ENCODE measurements at places on chromosomes 2 and 18.
A peak's percentile ranks its signal among the peaks of the same experiment; 100 is the strongest.

DNA sequence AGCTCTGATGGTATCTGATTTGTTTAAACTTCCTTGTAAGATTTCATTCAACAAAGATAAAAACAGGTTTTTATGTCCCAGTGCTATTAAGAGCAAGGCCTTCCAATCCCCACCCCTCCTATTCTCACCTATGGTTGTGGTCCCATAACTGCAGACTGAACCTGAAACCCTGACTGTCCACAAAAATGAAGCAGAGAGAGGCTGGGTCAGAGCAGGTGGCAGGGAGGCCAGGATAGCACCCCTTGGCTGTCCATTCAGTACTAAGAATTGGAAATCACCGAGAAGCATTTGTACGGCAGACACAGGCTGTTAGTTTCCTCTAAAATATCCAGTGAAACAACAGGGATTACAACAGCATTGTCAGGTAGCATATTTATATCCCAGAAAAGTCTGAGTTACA is 37.3 kb upstream of the FMNL2 start:
- DNase-seq = no peak

- no peak for DNase-seq
These were observed 112.9 kb downstream of the CLIP4 start for GRCh38 chr2:29227935-29228675.

- no peak for DNase-seq
These were observed 158.2 kb upstream of the CCDC150 start for GRCh38 chr2:196481324-196481697.

- DNase-seq = peak; percentile 38
These were observed 1.2 kb upstream of the CLASP1 start for GRCh38 chr2:121650315-121650930.

DNA sequence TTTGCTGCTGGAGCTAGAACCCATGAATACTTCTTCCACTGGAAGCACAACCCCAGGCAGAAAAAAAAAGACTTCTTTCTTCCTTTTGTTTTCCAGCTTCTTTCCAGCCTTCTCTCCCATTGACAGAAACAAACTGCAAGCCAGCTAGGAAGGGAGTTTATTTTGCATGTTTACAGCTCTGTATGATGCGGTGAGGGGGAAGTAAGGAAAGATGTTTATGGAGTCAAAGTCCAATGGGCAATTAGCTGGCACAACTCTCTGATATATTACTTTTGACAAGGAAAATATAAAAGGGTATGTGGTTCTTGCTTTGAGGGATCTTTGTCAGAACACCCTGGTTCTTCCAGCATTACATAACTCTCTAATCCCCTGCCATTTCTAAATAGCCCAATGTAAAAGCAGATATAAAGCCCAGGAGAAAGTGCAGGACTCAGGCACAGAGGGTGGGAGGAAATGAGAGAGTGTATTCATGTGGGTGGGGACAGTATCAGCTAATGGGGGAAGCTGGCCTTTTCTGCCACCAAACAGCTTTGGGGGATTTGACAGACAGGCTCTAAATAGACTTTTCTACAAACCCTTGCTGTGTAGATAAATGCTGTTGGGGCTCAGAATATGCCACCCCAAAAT is 9.3 kb upstream of the NMS start:
- DNase-seq = no peak

- no peak for DNase-seq
These were observed 1686.7 kb upstream of the LRRTM1 start for GRCh38 chr2:81991282-81991681.

- DNase-seq = no peak
These were observed 17.2 kb upstream of the UGT1A9 start for GRCh38 chr2:233654501-233654900.

- peak; percentile 82 for DNase-seq
These were observed 58.1 kb upstream of the ALPP start for GRCh38 chr2:232320443-232320803.

- DNase-seq = no peak
These were observed 94.8 kb upstream of the OTOS start for GRCh38 chr2:240235149-240235803.

- DNase-seq = no peak
These were observed 66.8 kb upstream of the SPRED2 start for GRCh38 chr2:65499216-65499615.

DNA sequence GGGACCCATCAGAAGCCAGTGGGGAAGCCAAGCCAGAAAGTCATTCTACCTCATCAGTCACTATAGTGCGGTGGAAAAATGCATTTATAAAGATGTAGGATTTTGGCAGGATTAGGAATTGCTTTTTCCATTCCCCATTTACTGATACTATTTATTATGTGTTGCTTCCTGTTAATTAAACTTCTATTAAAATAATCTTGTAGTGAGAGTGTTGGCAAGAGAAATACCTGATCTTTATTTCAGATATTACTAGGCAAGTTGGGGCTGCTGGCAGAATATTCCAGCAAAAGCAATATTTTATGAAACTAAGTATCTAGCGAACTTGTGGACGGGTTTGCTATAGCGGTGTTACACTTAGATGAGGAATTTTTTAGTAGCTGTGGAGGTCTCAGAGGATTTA is 23.9 kb upstream of the CDC42EP3 start:
- no peak for DNase-seq

- no peak for DNase-seq
These were observed 23.5 kb downstream of the CYRIA start for GRCh38 chr2:16642088-16642487.

GRCh38 chr18:3060667-3061580 is 48.0 kb upstream of the LPIN2 start:
- DNase-seq = no peak

DNA sequence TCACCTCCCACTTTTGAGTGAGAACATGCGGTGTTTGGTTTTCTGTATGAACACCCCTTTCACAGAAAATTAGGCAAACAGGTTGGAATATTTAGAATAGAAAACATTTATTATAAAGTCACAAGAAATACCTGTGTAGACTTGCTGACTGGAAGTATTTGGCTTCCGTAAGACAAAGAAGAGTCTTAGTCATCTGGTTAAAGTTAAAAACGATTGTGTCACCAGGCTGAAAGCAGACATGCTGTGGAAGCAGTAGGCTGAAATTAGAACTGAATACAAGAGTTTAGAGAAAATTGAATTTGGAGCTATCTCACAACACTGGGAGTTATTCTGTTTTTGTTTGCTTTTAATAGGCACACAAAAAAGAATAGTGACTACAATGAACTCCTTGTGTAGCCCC is 16.2 kb upstream of the CLASP1 start:
- no peak for DNase-seq

DNA sequence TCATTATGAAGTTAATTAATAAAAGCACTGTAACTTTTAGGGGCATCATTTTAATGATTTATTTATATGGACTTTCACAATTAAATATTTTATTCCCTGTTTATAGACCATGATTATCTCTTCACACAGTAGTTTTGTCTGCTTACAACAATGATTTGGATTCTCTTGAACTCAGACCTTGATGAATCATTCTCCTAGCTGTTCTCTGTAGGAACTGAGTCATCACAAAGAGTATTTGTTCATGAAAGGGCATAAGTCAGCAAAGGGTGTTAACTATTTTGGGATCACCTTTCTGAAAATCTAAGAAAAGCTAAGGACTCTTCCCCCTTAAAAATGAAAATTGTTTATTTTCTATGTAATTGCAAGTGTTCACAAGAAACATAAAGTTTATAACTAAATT is 461.1 kb upstream of the UBE2E3 start:
- no peak for DNase-seq

GRCh38 chr18:58205443-58206160 is 161.6 kb downstream of the NEDD4L start:
- no peak for DNase-seq

DNA sequence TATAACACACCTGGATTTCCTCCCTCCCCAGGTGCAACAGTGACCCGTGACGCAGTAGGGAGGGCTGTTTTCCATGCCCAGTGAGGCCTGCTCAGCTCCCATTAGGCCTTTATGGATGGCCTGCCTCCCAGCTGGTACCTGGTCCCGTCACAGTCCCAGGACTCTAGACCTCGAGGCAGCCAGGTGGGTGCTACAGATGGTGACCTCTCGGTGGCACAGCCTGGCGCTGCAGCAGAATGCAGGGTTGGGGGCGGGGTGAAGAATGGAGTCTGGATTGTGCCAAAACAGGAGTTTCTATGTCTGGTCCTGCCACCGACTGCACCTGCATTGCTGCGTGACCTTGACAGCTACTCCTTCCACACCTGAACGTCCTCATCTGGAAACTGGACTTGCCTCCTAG is 18.0 kb upstream of the YWHAQ start:
- DNase-seq = no peak

DNA sequence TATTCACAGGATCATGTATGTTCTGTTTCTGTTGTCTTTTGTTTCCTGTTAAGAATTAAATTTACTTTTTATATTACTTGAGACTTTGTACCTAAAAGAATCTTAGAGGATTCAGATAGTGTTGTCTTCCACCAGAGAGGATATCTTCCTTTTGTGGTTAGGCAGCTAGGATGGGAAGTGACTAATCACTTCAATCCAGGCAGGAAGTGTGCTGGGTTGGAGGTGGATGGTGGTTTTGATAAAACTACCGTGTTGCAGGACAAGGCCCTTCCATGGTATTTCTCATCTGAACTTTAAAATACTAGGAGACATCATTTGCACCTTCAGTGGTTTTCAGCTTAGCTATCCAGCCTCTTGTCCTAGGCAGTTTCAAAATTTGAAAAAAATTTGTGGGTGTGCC is 728.6 kb upstream of the CDH2 start:
- peak; percentile 68 for DNase-seq

DNA sequence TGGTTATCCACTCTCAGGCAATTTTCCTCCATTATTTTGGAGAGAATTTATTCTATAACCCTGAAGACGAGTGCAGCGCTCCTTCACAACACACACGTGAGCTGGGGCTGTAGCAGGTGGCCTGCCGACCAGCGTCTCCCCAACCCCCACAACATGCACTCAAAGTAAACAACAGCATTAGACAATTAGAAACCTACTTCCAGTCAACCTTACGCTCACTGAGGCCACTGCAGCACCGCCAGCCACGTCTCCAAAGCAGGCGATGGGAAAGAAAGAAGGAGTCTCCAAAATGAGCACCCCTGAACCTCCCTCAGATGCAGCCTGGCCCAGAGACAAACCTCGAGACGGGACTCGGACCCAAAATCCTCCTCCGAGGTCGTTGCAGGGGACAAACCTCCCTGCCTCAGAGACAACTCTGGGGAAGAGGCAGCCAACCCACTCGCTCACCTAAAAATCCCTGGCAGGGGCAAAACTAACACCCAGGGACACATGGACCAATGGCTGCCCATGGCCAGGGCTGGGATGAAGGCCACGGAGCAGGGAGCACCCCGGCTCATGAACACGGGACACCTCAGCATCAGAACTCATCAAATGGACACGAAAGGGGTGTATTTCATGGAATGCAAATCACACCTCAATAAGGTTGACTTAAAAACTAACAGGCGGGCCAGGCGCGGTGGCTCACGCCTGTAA is 2.6 kb downstream of the SLC66A2 start:
- no peak for DNase-seq

- DNase-seq = peak; percentile 43
These were observed 40.1 kb upstream of the PTH2R start for GRCh38 chr2:208366215-208367127.

DNA sequence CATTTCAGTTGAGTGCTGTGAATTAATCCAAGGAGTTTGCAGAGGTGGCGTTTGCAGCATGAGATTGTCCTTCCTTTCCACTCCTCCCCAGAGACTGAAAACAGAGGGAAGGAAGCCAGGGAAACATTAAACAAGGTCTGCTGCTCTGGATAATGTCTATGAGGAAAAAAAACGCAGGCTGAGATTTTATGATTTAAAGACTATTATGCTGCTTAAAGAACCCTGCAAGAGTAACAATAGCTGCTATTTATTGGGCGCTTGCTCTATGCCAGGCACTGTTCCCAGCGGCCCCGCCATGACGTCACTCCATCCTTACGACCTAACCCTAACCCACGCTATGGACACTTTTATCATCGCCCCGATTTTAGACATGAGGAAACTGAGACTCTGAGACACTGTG is 222.4 kb downstream of the BCL2 start:
- DNase-seq = no peak

DNA sequence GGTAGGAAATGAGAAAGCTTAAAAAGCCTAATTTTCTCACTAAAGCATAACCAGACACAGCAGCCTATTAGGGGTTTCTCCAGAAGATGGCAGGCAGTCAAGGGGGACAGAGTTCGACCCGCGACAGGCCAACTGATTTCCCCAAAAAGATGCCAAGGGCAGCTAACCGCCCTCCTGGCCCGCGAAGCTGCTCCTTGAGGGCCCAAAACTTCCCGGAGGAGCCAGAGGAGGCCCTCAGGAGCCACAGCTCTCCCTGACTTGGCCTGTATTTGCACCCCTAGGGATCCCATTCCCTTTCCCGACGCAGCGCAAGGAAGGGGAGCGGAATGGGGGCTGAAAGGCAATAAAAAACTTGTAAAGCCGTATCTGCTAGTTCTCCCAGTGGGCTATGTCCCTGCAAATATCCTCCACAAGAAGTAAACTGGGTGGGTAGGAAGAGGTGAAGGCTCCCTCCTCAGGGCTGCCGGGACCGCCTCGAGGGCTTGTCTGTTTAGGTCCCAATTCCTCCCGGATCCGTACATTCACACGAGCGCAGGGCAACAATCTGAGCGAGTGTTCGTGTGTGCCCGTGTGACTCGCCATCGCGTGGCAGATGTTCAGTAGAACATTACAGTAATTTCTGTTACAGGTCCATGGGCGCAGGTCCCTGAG is 756 bp upstream of the NAGK start:
- DNase-seq = peak; percentile 51

GRCh38 chr2:136381722-136382633 is 264.0 kb upstream of the CXCR4 start:
- peak; percentile 60 for DNase-seq

- no peak for DNase-seq
These were observed 13.1 kb upstream of the CCNYL1 start for GRCh38 chr2:207698301-207698700.

DNA sequence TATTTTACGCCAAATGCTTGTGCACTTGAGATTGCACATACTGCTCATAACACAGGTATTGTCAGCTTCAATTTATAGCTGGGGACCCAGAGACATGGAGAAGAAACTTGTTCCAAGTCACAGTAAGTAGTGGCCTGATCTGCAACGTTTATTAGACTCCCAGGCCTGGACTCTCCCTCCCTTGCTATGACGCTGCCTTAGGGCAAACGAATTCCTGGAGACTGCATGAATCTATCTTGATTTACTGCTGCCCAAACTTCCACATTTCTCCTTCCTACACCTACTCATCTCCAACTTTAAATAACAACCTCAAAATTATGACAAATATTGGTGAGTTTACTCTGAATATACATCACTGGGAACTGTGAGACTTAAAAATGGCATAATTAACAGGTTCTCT is 145.1 kb upstream of the CCDC195 start:
- no peak for DNase-seq

- no peak for DNase-seq
These were observed 31.2 kb upstream of the ITGAV start for GRCh38 chr2:186558512-186559276.
